ENCODE measurements at places on chromosomes 16 and 17. TPM values are rescaled to one million over a fixed set of nuclear protein-coding genes. Genes with fewer than 3 reads are reported as not detected.

The TEDC2 gene
- total RNA-seq = 2.2 TPM

GRCh38 chr17:44320066-44320465, 4.6 kb downstream of the SLC25A39 start:
- DNase-seq = peak; percentile 46

The TMEM114 gene
- not detected for total RNA-seq

- no peak for DNase-seq
Measured at GRCh38 chr17:35942588-35943186, 826 bp downstream of the LYZL6 start.

GRCh38 chr17:79850571-79851460, 11.6 kb upstream of the CBX4 start:
- no peak for DNase-seq

- peak; percentile 87 for DNase-seq
Measured at GRCh38 chr17:80649672-80650330, 105.2 kb downstream of the RPTOR start.

The TOP2A gene
- 5.9 TPM for total RNA-seq

The FKBP10 gene
- 36.7 TPM for total RNA-seq

GRCh38 chr17:32719689-32720088, 157.2 kb downstream of the MYO1D start:
- DNase-seq = no peak

DNA sequence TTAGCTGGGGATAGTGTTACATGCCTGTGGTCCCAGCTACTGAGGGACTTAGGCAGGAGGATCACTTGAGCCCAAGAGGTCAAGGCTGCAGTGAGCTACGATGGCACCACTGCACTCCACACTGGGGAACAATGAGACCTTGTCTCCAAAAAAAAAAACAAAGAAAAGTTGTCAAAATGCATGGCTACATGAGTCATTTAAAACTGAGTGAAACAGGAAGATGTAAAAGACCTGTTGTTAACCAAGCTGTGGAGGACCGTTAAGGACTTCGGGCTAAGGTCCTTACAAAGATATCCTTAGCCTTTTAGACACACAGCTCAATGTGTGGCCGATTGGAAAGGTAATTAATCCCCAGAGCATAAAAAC, 25.1 kb downstream of the ZP2 start:
- DNase-seq = no peak

DNA sequence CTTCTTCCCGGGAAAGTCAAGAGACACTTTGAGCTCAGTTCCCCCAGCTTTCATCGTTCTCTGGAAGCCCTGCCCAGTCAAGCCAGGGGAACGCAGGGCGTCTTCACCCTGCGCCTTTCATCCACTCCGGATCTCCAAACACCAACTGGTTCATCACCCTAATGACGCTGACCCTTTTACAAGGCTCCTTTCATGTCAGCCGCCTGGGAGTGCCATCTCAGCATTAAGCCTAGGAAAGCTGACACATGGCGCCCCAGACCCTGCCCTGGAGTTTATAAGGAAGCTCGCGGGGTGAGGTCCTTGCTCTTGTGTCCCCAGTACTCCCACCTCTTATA, 594 bp upstream of the DNAJC7 start:
- DNase-seq = no peak

The KRT33A gene
- not detected for total RNA-seq

DNA sequence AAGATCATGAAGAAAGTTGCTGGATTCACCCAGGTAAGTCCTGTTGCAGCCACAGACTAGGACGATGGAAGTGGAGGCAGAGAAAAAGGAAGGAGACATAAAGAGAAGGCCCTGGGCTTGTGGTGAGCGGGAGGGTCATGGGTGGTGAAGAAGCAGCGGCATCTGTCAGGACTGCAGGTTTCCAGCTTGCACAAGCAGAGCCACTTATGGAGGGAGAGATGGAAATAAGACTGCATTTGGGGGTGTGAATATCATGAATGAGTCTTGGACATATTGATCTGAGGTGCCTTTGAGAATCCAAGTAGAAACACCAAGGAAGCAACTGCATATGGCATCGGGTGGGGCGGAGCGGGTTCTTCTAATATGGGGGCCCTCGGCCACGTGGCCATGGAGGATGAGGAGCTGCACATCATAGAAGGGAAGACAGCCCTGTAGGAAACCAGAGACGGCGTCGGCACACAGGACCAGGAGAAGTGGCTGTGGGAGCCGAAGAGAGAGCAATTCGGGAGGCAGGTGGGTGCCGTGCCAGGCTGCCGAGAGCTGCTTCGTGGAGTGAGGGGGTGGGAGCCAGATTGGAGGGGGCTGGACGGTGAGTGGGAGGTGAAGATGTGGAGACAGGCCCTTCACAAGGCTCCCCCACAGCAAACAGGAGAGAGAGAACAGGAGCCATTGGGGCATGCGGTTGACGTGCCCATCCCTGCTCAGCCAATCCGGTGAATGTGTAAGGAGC, 243.5 kb downstream of the GSG1L start:
- no peak for DNase-seq

DNA sequence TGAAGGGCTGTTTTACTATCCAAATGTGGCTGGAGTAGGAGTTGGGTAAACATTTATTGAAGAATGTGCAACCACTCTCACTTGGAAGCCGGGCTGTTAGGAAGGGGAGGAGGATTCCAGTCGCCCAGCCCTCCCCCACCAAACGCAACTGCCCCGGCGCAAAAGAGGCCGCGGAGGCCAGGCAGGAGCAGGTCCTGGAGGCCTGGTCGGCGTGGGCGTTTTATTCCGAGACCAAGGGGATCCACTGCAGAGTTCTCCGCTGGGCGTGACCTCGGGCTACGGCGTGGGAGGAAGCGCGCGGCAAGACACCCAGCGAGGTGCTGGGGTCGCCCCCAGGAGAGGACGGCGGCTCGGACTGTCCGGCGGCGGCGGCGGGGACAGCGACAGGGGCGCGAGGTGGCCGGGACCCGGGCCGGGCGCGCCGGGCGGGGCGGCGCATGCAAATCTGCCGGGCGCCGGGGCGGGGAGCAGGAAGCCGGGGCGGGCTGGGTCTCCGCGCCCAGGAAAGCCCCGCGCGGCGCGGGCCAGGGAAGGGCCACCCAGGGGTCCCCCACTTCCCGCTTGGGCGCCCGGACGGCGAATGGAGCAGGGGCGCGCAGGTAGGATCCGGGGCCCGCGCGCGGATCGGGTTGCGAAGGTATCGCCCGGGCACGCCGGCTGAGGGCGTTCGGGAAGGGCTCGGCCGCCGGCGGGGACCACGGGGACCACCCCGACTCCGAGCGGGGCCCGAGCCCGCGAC, at the start of gene IL4R:
IL4R (plus strand) TSS at position 553 of the 739 bp plus-strand sequence. CDS start 26,230 bp downstream, outside the sequence.
- DNase-seq = peak; percentile 90

DNA sequence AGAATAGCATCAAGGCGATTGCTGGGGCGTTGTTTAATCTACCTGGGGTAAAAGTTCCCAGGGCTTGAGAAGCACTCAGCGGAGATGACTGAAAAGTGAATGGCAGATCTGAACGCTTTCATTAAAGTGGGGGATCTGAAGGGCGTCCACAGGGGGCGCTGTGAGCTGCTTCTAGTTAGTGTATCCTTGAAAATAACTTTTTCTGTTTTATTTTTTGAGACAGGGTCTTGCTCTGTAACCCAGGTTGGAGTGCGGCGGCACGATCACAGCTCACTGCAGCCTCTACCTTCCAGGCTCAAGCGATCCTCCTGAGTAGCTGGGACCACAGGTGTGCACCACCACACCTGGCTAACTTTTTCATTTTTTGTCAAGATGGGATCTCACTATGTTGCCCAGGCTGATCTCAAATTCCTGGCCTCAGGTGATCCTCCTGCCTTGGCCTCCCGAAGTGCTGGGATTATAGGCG, 360.4 kb downstream of the SEC14L1 start:
- DNase-seq = no peak

- DNase-seq = no peak
Measured at GRCh38 chr16:88782454-88783390, 2.3 kb downstream of the PIEZO1 start.

The CRYBA1 gene
- not detected for total RNA-seq

The CHST6 gene
- 3.6 TPM for total RNA-seq

GRCh38 chr16:1048442-1049112, 24.0 kb upstream of the SSTR5 start:
- peak; percentile 92 for DNase-seq

- no peak for DNase-seq
Measured at GRCh38 chr16:84885342-84885910, 65.6 kb downstream of the CRISPLD2 start.

The KRT25 gene
- total RNA-seq = not detected

DNA sequence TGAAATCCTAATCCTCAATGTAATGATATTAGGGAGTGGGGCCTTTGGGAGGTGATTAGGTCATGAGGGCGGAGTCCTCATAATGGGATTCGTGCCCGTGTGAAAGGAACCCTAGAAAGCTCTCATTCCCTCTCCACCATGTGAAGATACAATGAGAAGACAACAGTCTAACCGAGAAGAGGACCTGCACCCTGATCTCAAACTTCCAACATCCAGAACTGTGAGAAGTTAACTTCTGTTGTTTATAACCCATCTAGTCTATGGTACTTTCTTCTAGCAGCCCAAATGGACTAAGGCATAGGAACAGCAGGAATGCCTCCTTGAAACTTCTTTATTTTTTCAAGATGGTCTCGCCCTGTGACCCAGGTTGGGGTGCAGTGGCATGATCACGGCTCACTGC, 24.7 kb downstream of the WSB1 start:
- no peak for DNase-seq

The MYH13 gene
- total RNA-seq = not detected

DNA sequence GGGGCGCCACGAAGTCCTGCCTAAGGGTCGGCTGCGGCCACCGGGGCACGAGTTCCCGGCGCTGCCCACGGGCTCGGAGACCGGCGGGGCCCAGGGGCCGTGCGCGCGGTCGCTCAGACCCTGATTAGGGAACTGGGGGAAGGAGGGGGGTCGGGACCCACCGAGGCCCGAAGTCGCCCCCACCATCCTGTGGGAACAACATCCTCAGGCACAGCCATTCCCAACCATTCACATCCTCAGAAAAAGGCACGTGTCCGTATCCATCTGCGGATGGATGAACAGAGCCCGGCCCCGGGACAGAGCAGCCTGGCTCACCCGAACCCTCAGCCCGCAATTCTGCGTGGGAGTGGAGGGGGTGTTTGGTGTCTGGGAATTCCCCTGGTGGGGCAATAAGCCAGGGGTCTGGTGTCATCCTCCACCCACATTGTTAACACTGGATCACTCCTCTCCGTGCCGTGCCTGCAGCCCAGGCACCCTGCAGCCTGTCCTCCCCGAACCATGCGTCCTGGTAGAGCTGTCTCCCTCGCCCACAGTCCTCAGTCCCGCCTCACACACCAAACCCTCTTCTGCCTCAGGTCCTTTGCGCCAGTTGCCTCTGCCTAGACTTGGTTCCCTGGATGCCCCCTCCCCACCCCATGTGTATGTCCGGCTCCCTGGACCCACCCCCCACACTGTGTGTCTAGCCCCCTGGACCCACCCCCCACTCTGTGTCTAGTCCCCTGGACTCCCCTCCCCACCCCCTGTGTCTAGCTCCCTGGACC, 789 bp upstream of the CCDC57 start:
- DNase-seq = no peak

GRCh38 chr16:57167953-57168352, 17.9 kb downstream of the PSME3IP1 start:
- DNase-seq = no peak

GRCh38 chr17:17672453-17673368, 8.5 kb upstream of the RAI1 start:
- DNase-seq = no peak

- peak; percentile 75 for DNase-seq
Measured at GRCh38 chr16:30934827-30935557, 11.6 kb downstream of the FBXL19 start.

The MED13 gene
- total RNA-seq = 49.8 TPM

Data from right cardiac atrium (tissue), 5 donors.